ENCODE measurements at places on chromosomes 4 and X. TPM values are rescaled to one million over a fixed set of nuclear protein-coding genes. Genes with fewer than 3 reads are reported as not detected.

GRCh38 chr4:127782025-127782274 is 172 bp upstream of the HSPA4L start:
- no peak for DNase-seq

DNA sequence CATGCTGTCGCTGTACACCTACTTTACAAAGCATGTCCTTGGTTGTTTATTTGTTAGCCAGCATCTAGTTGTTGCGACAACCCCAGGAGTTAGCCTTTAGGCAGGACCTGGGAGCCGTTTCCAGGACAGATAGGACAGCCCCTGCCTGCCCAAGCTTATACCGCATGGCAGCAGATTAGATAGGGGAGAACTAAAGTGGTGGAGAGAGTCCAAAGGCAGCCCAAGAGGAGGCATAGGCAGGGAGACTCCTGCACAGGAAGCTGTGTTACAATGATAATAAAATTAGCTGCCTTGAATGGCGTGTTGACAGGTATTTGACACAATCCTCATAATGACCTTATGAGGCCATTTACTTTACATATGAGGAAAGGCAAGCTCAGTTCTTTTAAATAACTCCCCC is 13.0 kb downstream of the NSDHL start:
- DNase-seq: no peak

DNA sequence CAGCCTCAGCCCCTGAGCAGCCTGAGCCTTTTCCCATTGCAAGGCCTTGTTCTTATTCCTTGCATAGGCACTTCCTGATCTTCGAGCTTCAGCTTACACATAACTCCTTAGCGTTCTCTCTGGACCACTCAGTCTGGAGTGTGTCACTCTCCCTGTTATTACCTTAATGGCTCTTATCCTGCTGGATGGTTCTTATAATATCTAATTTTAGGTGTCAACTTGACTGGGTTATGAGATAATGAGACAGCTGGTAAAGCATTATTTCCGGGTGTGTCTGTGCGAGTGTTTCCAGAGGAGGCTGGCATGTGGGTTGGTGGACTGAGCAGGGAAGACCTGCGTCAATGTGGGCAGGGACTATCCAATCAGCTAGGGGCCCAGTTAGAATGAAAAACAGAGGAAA is 75.7 kb downstream of the HAUS3 start:
- no peak for DNase-seq

DNA sequence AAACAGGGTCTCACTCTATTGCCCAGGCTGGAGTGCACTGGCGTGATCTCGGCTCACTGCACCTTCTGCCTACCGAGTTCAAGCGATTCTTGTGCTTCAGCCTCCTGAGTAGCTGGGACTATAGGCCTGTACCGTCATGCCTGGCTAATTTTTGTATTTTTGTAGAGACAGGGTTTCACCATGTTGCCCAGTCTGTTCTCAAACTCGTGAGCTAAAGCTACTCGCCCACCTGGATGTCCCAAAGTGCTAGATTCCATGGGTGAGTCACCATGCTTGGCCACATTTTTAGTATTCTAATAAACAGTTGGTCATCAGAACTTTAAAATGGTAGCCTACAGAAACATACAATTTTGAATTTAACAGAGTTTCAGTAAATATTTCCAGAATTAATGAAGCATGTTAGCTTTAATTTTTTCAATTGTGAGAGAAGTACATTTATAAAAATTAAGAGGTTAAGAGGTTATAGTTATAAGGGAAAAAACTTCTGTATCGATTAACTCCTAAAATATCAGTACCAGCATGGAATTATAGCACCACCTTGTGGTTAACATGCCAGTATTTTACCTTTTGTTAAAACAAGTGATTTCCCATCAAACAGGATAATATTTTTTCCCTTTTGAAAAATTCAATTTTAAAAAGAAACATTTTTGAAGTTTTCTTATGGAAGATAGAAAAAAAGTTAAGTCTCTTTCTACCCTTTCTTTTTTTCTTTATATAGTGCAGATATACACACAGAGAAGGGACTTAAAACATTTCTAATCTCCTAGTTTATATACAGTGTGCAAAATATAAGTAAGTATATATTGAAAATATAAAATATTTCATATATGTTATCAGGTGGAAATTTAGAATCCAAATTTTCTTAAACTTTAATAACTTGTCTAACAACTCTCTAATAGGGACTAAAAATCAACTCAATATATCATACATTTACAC is 35.4 kb downstream of the CEP44 start:
- no peak for DNase-seq

DNA sequence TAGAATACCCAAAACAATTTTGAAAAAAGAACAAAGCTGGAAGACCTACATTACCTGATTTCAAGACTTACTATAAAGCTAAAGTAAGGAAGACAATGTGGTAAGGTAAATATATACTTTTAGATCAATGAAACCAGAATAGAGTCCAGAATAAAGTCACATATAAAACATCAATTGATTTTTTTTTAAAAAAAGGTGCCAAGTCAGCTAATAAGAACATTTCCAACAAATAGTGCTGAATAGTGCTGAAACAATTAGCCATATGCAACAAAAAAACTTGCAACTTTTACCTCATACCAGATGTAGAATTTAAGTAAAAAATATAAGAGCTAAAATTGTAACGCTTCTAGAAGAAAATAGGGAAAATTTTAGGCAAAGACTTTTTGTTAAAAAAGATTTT is 73.0 kb upstream of the PDHA1 start:
- no peak for DNase-seq

DNA sequence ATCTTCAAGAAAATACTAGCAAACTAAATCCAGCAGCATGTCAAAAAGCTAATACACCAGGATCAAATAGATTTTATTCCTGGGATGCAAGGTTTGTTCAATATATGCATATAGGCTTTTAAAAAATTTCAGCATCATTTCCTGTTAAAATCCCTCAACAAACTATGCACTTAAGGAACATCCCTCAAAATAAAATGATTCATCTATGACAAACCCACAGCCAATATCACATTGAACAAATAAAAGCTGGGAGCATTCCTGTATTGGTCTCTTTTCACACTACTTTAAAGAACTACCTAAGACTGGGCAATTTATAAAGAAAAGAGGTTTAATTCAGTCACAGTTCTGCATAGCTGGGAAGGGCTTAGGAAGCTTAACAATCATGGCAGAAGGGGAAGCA is 726.7 kb downstream of the GRXCR1 start:
- DNase-seq: no peak

DNA sequence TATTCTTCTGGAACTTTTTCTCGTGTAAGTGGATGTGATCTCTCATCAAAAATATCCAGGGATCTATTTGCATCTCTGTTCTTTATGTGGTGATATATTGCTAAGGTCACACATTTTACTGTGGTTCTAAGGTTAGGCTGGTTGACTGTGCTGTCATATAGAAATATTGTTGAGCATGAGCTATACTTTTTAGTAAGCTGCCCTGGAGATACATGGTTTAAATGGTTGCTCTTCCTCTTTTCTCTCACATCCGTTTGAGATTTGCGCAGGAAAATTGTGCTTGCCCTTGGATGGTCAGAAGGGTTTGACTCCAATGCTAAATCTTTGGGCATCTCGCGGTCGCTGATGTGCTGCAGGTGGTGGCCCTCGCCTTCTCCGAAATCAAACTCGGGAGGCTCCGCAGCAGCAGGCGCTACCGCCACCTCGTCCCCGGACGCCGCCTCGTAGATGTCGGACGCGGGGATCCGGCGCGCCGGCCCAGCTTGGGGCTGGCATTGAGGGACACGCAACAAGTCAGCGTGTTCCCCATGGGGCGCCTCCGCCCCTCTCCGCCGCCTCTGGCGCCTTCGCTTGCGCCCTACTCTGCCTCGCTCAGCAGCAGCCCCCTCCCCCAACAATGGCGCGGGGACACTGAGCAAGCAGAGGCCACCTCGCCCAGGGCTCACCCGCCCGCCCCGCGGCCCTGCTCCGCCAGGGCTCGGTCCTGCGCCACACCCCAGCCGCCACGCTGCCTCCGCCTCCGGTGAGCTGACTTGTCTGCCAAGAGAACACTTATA is 154.5 kb downstream of the MSN start:
- peak; percentile 19 for DNase-seq

SEL1L3 gene
- 44.3 TPM for total RNA-seq

RGN gene
- not detected for total RNA-seq

MTMR8 gene
- 8.0 TPM for total RNA-seq

AMTN gene
- total RNA-seq: not detected

LANCL3 gene
- 0.02 TPM for total RNA-seq

SNX12 gene
- 42.3 TPM for total RNA-seq

SYTL5 gene
- total RNA-seq: not detected

HELQ gene
- 12.3 TPM for total RNA-seq

CXXC4 gene
- not detected for total RNA-seq
